ENCODE measurements at places on chromosomes 11 and 22.

DNA sequence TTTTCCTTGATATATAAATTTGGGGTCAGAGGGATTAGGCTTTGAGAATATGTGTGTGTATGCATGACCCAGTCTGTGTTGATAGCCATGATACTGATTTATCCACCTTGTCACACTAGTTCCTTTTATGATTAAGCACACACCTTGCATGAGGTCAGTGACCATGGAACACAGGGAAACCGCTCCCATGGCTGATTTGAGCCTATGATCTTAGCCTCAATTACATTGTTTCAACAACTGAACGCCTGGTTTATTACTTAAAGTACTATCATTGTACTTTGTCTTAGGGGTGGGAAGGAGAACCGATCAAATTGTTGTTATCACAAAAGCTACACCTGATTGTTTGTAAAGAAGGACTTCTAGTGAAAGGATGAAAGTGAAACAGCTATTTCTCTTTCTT lies 70.7 kb downstream of the ARFGAP2 start:
- no peak for DNase-seq

DNA sequence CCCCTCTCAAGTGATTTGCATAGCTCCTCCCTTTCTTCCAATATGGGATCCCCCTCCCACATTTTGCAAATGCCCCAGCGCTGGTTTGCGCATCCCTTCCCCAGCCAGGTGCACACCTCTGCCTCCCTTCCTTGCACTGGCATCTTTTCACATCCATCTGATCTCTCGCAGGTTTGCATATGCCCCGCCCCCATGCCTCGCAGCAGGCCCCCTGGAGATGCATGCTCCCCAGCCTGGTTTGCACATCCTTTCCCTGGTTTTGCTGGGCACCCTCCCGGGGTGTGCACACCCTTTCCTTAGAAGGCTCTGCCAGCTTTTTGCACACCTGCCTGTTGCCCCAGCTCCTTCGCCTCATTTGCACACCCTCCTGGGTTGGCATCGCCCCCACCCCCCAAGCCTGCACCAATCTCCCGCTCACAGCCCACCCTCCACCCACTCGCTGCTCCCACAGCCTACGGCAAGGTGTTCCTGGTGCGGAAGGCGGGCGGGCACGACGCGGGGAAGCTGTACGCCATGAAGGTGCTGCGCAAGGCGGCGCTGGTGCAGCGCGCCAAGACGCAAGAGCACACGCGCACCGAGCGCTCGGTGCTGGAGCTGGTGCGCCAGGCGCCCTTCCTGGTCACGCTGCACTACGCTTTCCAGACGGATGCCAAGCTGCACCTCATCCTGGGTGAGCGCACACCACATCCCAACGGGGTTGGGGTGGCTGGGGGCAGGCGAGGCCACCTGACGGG lies 917 bp downstream of the RPS6KA4 start:
- no peak for DNase-seq

DNA sequence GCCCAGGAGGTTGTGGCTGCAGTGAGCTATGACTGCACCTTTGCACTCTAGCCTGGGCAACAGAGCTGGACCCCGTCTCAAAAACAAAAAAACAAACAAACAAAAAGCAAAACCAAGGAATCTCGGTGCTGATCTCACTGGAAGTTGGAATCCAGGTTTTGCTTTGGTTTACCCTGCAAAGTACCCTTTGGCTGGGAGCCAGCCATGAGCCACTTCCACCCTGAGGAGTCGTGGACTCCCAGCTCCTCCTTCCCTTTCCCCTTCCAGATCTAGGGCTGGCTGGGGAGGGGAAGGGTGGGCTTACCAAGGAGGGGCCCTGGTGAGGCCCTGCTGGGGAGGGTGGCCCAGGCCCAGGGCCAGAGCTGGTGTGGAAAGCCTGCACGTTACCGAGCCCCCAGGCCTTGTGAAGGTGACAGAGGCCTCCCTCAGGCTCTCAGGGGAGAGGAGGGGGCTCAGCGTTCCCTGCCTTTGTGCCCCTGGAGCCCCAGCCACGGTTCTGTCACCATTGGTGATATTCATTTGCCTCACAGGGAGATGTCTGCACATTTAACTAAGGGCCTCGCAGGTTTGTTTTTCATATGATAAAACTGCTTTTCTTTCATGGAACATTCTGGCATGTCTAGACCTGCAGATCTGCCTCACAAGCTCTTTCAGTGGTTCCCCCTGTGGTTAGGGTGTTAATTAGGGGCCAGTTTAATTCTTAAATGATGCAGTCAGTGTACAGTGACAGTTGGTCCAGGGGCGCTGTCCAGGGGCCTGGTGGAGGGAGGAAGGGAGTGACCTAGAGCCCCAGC lies 29.0 kb downstream of the FBLN1 start:
- DNase-seq: peak; percentile 44

DNA sequence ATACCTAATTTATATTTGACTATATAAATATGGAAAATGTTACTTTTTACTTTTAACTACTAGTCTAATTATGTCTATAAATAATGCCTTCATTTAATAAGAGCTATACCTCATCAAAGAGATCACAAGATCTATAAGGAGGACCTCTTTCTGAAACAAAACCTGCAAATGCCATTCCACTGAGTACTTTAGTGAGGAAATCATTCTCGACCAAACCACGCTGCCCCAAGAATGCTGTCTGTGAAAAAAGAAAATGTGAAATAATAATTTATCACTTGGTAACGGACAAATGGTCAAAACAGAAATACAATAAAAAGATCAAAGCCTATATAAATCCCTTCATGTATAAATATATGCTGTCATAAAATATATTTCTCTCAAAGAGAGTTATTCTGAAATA lies 301.7 kb downstream of the SBF2 start:
- peak; percentile 54 for DNase-seq

GRCh38 chr11:75233754-75234172 lies 6.8 kb upstream of the TPBGL start:
- peak; percentile 66 for DNase-seq

DNA sequence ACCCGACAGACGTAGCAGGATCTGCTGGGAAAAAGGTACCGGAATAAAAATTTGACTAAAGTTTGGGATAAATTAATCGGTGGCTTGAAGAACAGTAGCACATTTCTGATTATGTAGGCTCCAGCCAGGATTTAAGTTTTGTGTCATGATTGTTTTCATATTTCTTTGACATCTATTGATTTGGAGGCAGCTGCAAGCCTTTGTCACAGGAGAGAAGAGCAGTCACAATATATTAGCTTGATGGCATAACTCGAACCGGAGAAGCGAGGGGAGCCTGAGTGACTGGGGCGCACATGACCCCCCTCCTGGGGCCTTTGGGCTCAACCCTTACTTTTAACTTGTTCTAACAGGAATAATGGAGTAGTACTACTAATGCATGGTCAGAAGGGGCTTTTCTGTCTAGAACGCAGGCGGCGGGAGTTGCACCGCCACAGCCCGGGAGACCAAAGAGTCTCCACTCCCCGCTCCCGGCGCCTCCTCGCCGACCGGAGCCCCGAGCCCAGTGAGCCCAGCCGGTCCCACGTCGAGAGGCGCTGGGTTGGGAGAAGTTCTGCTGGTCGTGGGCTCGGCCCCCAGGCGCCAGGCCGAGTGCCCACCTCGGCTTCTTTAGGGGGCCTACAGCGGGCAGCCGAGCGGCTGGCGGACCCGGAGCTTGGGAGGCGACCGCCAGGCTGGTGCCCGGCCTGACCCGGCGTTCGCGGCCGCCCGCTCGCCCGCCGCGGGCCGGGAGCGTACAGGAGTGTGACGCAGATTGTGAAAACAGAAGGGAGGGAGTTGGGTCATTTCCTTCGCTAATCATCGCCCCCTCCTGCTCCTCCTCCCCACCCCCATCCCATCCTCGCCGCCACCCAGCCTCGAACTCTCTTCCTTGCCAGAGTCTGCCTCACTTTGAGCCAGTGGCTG lies 15.7 kb upstream of the PAX6 start:
- DNase-seq: no peak

GRCh38 chr22:31141551-31141950 lies 1.2 kb upstream of the PLA2G3 start:
- no peak for DNase-seq

- DNase-seq: peak; percentile 40
Observed at GRCh38 chr11:3000032-3000961, 8.2 kb upstream of the NAP1L4 start.

DNA sequence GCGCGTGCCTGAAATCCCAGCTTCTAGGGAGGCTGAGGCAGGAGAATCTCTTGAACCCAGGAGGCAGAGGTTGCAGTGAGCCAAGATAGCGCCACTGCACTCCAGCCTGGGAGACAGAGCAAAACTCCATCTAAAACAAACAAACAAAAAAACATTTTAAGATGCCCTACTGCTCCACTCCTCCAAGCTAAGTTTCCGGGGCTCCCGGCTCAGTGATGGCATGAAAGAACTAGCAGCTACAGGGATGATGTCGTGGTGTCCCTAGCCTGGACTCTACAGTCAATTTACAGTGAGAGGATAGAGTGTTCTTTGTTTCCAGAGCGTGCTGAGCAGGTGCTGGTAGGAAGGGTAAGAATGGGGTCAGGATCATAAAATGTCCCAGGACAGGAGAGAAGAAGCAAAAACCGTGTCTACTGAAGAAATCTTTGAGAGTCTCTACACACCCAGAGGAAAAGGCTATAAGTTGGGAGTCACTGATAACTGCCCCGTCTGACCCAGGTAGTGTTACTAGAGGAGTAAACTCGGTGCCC lies 1.2 kb upstream of the ZBTB3 start:
- no peak for DNase-seq

DNA sequence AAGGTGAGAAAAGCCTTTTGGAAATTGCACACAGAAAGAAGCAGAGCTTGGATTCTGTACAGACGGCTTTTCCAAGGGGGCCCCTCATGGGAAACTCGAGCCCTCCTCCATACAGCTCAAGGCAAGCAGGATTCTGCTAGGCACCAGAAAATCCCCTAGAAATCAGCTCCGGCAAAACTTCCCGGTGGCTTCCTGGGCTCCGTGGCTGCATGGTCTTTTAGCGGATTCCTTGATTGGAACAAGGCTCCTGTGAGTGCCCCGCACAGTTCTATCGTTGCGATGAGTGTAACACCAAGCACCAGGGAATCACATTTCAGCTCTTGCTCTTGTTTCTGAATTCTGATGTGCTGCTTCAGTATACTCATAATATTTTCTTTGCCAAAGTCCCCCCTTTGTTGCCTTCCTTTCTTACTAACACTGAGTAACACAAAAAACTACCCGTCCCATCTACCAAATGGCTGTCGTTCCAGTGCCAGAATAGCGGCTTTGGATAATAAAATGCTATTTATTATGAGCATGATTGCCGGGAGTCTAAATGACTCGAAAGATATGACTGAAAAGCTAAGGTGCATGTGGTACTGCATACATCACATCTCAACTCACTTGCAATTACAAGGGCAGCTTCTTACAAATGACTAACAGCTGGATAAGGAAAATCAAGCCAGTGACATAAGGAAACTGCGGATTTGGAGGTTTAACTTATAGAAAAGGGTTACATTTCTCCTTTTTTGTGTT lies 494.1 kb downstream of the DLG2 start:
- DNase-seq: no peak

DNA sequence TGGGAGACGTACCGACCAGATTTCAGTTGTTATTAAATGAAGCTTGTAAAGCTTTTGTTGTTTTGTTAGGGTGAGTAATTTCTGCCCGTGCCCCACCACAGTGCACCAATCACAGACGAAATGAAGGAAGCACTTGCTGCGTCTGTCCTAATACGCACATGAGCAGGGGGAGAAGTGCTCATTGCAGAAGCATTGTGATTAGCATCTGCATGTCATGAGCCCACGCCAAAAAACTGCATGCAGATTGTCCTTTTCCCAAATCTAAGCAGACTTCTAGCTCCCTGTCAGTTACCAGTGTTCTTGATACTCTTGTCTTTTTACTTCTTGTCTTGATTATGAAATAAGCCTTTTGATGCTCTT lies 15.5 kb downstream of the RBX1 start:
- no peak for DNase-seq

DNA sequence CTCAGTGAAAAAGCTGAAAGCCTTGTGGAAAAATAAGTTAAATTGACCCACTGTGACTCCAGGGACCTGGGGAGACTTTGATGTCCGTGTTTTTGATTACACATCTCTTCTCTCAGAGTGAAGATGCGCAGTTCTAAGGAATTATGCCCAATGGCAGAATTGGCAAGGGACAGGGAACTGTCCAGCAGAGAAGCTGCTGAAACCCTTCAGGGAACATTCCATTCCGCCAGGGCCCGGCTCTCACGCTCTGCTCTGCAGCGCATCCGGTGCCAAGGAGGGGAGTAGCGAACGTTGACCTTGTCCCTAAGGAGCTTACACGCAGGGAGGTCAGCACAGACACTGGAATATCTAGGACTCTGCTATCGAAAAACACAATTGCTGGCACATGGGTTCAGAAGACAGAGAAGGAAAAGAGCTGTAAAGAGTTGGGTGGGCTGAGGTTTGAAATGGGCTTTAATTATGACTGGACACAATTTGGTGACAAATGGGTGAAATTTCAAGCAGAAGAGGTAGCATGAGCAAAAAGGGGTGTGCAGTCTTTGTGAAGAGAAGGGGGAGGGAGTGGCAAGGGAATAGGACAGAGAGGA lies 64.5 kb upstream of the B3GAT1 start:
- DNase-seq: peak; percentile 2

- no peak for DNase-seq
Observed at GRCh38 chr11:13111813-13112130, 102.7 kb downstream of the RASSF10 start.

GRCh38 chr11:60211206-60211605 lies 28.3 kb upstream of the MS4A6A start:
- DNase-seq: no peak

- no peak for DNase-seq
Observed at GRCh38 chr11:102491969-102492368, 38.6 kb downstream of the MMP7 start.

DNA sequence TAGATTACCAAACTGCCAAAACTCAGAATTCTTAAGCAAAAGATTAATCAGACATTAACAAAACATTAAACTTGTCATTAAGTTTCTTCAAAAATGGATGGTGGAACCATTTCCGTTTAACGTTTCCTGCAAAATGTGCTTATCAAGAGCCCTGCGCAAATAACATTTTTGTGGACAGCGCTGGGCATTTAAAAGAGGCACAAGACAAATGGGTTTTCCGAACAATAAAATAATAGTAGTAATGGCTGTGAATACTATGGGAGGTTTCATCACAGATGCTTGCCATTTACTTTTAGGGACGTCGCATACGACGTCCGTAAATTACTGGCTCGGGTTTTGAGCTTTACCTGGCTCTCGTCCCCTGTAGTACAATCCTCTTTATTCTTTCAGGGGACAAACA lies 1.1 kb downstream of the NPAT start:
- DNase-seq: peak; percentile 30

GRCh38 chr11:45320371-45320770 lies 34.2 kb upstream of the SYT13 start:
- DNase-seq: no peak

GRCh38 chr22:37893583-37893983 lies 12.5 kb upstream of the MICALL1 start:
- no peak for DNase-seq

Data from fibroblast of skin of right biceps (primary cell).